Frontal cortex (tissue), 4 donors: ENCODE measurements at places on chromosomes 4 and X.

DNA sequence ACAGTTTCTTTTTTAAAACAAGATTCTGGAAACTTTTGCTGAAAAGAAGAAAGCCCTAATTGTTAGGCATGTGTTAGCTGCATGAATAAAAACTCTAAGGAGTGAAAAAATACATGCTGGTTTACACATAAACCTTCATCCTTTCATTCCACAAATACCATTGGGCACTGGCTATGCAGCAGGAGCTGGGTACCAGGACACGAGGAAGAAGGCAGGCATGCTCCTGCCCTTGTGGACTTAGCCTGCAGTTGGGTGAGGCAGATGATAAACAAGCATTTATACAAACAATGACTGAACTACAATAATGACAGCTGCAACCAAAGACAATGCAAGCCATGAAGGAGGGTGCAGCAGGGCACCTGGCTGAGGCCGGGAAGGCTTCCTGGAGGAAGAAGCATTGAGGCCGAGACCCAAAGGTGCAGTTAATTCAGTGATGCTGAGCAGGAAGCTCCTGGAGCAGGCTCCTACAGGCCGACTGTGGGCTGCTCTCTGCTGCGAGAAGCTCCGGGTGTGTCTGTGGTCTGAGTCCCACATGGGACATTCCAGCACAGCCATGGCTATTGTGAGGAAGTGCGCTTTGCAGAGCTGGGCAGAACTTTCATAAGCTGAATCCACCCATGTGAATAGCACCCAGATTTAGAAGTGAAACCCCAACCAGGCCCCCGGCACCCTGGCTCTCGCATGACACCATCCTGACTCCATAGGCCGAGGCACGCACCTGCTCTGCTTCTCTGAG, 44.0 kb upstream of the MXD4 start:
- DNase-seq: no peak

DNA sequence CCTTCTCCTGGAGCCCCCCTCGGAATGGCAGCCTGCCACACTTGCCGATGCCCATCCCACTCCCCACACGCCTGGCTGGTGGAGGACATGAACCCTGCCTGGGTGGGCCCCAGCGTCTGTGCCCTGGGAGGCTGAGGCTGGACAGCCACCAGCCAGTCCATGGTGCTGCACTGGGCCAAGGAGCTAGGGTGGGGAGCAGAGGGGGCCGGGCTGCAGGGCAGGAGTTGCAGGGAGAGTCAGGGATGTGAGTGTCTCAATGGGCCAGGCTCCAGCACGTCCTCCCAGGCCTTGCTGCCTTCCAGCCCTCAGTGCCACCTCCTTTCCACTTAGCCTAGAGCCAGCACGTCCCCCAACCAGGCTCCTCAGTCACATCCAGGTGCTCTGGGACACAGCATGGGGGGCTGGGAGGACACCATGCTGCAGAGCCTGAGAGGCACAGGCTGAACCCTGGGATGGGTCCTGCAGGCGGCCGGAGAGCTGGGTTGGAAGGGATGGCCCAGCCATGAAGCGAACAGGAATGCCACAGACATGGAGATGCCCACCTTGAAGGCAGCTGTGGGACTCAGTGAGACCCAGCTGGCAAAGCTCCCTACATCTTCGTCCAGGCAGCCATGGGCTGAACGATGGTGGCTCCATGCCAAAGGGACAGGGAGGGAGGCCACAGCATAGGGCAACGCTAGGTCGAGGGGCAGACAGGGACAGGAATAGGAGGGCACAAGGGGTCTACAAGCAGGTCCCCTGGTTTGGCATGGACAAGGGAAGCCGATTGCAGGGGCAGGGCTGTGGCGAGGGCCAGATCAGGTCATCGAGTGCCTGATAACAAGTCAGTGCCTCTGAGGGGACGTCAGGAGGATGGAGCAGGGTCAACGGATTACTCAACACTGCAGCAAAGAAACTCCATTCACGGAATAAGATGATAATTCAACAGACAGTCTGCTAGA, 30.1 kb upstream of the MXD4 start:
- DNase-seq: no peak

GRCh38 chr4:183658362-183659028, 490 bp downstream of the RWDD4 start:
- peak; percentile 24 for DNase-seq

DNA sequence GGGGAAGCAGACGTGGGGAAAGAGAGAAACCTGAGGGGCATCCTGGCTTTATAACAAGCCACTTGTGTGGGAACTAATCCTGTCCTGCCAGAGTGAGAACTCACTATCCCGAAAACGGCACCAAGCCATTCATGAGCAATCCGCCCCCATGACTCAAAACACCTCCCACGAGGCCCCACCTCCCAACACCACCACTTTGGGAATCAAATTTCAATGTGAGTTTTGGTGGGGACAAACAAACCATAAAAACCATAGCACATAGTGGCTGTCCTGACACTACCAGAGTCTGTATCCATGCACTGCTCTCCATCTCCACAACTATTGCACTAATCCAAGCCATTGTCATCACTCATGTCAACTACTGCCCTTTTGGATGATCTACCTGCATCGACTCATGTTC, 28.5 kb upstream of the SEPTIN6 start:
- no peak for DNase-seq

DNA sequence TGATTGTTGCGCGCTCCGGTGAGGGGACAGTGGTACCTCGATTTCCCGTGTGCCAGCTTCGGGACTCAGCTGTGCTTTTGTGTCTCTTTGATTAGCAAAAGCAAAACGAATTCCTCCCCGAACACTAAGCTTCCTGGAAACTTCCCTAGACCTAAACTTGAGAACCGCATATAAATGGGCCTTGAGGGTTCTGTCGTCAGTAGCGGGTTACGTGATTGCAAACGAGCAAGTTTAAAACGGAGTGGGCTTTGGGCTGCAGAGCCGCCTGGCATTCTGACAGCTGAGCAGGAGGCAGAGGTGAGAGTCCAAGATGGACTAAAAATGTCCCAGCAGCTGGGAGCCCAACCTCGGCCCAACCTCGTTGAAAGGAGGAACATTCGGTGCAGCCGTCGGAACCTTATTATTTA, 1.2 kb upstream of the TAPT1 start:
- DNase-seq: no peak

DNA sequence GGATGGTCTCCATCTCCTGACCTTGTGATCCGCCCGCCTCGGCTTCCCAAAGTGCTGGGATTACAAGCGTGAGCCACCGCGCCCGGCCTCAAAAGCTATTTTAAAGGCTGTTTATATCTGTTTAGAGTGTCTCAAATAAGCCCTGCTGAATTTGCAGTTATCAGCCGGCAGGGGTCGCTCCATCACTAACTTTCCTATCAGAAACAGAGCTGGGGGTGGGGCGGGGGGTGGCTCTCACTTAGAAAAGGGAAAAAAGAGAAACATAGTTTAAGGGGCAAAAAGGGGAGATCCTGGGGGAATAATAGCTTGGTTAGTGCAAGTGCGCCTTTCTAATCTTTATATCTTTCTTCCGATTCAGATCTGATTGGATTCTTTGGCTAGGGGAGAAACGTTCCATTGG, 450.7 kb downstream of the UBE2NL start:
- no peak for DNase-seq

- DNase-seq: no peak
Measured at GRCh38 chr4:47222276-47222675, 190.9 kb downstream of the GABRB1 start.

DNA sequence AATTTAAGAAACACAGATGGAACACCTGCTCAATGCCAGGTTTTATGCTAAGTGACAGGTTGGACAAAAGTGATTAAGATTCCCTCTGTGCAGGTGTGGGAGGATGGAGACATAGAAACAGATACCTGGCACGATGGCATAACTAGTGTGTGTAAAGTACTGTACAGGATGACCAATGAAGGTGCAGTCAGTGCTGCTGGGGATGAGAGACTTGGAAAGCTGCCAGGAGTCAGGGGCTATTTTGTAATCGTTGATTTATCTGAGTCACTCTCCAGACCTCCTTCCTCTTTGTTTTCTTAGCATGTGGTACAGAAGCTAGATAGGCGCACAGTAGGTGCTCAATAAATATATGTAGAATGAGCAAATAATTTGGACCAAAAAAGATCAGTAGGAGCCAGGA, 58.2 kb downstream of the CWH43 start:
- no peak for DNase-seq

DNA sequence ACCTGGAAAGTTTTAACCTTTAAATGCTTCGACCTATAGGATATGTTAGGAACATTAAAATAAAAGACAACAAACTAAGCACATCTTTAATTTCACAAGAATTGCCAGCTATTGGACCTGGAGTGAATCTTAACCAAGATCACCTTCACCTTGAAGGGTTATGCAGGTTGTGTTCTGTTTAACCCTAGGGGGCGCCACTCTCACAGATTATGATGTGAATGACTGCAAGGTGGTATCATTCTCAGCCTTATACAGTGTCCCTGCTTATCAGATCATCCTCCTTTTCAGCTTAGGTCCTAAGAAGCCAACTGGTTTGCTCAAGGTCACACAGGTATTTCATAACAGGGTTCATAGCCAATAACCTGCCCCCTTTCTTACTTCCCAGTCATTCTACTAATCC, 23.5 kb downstream of the INTS6L start:
- DNase-seq: no peak

GRCh38 chr4:87895964-87896621, 63.3 kb downstream of the MEPE start:
- peak; percentile 28 for DNase-seq

DNA sequence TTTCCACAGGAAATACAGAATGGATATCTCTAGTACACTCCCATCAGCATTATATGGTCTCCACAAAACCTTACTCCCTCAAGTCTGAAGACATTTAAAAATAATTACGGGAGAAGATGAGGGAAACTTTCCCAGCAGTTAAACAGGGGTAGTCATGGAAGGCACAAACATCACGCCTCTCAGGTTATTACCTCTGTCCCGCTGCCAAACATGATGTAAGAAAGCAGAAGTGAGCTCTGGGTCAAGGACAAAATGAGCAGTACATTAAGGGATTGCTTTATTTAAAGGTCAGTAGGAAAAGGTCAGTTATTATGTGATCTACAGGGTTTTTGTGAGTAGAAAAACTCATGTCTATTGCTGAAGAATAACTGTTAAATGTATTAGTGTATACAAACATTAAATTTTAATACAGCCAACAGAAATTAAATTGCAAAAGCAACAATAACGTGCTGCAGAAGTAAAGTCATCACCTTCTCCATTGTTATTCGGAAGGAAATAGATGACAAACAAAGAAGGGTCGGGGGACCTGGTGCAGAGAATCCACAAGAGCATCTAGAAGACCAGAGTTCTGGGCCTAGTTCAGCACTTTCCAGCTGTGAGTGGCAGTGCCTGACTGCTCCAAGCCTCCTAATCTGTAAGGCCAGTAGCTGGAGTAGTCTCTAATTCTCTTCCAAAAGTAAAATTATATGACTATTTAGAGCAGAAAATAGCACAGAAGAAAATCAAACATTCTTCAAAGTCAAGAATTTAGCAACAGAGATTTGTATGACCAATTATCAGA, 171.2 kb downstream of the PPP3CA start:
- no peak for DNase-seq

- DNase-seq: no peak
Measured at GRCh38 chrX:68083510-68083909, 349.8 kb downstream of the OPHN1 start.

DNA sequence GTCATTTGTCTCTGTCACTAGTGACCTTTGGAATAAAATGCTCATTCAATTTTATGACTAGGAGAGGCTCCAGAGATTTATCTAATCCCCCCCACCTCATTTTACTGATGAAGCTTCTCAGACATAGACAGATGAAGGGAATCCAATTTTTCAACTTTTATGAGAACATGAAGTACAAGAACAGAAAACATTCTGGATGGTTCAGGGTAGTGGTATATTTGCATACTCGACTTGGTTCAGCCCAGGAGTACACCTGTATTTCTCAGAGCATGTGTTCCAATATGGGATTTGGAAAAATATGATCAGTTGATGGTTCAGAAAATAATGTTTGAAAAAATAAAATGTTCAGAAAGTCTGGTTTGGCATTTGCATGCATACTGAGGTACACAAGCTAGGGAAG, 131.4 kb upstream of the GALNT7 start:
- DNase-seq: no peak
